Activated T-cell treated with anti-CD3 and anti-CD28 coated beads for 24 hours (primary cell): ENCODE measurements at places on chromosomes 2 and 18.

GRCh38 chr2:8648441-8649213, 33.2 kb upstream of the ID2 start:
- DNase-seq, result no peak

- no peak for DNase-seq
These were observed 4.9 kb upstream of the IL1B start for GRCh38 chr2:112841295-112842044.

DNA sequence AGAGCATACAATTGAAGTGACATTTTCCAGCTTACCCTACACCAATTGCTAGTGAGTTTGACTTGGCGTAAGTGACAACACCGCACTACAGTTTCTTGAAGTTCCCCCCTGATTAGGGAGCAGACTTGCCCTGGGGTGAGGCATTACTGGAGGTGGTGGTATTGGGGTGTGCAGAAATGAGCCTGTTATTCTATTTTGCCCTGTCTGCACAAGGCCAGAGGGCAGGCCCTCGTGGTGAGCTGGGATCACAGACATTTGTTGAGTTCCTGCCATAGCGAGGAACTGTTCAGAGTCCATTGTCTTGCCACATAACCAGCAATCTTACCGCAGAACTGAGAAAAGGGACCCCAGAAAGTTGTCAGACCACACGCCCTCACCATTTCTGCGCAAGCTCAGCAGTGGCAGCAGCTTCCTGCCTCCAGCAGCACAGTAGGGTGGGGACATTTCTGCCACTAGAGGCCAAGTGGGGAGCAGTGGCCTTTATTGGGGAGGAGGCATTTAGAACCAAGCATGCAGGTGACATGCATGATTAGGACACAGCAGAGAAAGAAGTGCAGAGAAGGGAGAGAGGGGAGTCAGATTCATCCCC, 103.6 kb upstream of the BCL2L11 start:
- DNase-seq, result no peak

GRCh38 chr2:179137200-179137759, 87.3 kb upstream of the CCDC141 start:
- DNase-seq, result no peak

DNA sequence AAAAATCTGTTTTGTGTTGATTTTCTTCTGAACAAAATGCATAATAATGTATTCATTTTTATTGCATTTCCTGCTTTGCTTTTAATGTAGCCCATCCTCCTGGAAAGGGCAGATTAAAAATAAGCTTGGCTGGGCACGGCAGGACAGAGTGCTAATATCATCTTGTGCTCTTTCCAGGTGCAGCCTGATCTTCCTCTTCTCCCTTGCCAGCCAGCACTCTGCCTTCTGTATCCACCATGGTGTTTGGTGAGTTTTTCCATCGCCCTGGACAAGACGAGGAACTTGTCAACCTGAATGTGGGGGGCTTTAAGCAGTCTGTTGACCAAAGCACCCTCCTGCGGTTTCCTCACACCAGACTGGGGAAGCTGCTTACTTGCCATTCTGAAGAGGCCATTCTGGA, 52.3 kb downstream of the KCNS3 start:
- DNase-seq, result no peak

GRCh38 chr2:215764441-215765048, 248.8 kb downstream of the MREG start:
- no peak for DNase-seq

GRCh38 chr2:25402477-25402876, 60.8 kb upstream of the DNMT3A start:
- DNase-seq, result no peak

- no peak for DNase-seq
These were observed 114.1 kb downstream of the EPB41L3 start for GRCh38 chr18:5429681-5430080.

DNA sequence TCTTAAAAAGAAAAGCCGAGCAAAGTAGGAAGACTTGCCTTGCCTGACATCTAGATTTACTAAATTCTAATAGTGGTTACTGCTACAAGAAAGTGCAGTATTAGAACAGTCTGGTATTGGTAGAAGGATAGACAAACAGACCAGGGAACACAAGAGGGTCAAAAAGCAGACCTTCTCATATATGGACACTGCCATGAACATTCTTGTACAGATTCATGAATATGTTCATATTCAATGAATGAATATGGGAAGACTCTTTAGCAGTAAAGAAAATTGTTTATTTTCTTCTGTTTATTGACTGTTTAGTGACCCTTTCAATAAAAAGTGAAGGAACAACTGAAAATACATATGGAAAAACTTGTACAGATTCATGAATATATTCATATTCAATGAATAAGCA, 37.6 kb downstream of the DTNB start:
- DNase-seq, result no peak

DNA sequence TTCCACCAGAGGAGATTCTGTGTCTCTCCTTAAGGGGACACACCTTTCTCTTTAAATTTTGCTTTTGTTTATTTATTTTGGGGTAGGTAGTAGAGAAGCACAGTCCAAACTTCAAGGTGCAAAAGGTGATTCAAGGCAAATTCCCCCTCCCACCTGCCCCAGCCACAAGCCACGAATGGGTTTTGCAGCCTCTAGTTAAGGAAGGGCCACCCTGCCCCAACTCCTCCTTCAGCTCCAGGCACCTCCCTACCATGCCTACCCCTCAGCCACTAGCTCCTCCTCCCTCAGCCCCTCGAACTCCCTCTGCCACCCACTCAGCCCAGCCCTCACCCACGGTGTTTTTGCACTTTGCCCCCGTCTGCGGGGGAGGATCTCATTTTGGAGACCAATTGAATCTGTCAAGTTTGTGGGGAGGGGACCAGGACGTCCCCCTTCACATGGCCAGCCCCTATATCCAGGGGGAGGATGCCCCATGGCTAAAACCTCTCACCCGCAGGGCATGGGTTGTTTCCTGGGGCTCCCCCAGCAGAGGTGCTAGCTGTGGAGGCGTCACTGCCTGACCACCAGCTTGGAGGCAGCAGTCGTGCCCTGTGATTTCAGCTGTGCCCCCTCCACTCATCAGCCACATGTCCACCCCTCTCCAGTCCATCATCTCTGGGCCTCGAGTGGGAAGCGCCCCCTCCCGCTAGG, 4.5 kb downstream of the HAAO start:
- DNase-seq, result no peak

GRCh38 chr2:96102596-96103186, 13.7 kb downstream of the ADRA2B start:
- no peak for DNase-seq

DNA sequence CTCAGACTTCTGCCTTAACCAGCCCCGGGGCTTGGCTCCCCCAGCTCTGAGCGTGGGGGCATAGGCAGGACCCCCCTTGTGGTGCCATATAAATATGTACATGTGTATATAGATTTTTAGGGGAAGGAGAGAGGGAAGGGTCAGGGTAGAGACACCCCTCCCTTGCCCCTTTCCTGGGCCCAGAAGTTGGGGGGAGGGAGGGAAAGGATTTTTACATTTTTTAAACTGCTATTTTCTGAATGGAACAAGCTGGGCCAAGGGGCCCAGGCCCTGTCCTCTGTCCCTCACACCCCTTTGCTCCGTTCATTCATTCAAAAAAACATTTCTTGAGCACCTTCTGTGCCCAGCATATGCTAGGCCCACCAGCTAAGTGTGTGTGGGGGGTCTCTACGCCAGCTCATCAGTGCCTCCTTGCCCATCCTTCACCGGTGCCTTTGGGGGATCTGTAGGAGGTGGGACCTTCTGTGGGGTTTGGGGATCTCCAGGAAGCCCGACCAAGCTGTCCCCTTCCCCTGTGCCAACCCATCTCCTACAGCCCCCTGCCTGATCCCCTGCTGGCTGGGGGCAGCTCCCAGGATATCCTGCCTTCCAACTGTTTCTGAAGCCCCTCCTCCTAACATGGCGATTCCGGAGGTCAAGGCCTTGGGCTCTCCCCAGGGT, 5.5 kb downstream of the CTDSP1 start:
- DNase-seq, result no peak

DNA sequence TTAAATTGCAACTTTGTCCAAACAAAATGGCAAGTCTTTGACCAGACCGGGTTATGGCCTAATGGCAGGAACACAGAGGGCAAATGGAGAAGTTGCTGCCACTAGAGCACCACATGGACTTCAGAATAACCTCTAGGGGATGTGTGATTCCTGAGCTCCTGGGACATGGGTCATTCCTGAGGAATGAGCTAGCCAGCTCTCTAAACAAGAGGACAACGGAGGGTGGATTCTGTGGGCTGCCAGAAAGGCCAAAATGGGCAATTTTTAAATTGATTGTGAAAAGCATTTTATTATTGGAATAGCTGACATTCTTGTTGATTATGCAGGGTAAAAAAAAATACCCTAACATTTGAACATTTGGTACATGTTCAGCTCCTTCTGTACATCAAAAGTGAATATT, 109.8 kb upstream of the FZD5 start:
- no peak for DNase-seq

DNA sequence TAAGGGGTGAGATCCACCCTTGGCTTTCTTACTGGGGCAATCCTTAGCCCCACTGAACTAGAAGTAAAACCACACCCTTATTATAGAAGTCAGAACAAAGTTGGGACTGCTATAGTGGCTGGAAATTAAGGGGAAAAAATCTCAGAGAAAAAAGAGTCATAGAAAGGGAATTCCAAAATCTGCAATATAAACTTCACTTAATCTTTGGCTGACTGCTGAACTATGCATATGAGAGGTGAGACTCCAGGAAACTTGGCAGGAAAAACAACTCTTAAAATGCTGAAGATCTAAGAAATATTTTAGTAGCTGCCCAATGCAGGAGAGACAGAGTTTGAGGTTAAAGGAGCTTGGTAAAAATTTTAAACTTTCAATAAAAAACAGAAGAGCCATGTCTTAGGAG, 201.8 kb upstream of the FN1 start:
- DNase-seq, result no peak

DNA sequence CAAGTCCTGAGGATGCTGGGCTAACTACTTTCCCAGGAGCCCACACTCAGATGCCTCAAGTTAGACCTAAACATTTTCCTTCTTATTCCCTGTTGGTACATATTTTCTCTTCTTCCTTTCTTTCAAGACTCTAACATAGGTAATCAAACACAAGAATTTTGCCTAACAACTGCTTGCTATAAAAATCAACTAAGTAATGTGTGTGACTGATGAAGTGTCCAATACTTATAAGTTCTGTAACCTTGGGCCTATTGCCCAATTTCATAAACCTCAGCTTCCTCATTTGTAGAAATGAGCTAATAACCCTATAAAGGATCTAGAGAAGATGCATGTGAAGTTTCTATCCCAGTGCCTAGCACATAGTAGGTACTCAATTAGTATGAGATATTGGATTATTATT, 31.6 kb upstream of the PIK3C3 start:
- DNase-seq, result no peak

DNA sequence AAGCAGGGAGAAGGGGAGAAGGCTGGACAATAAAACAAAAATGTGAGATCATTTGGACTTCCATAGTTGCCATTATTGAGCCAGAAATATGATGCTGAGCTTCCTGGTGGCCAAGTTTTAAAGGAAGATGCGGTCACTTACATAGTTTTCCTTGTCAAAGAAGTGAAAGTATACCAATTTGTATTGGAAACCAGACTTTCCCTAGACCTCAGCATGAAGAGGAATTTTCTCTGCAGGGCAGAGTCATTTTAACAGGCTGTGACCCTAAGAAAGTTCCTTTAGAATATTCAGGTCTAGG, 111.0 kb downstream of the GATA6 start:
- DNase-seq, result no peak

DNA sequence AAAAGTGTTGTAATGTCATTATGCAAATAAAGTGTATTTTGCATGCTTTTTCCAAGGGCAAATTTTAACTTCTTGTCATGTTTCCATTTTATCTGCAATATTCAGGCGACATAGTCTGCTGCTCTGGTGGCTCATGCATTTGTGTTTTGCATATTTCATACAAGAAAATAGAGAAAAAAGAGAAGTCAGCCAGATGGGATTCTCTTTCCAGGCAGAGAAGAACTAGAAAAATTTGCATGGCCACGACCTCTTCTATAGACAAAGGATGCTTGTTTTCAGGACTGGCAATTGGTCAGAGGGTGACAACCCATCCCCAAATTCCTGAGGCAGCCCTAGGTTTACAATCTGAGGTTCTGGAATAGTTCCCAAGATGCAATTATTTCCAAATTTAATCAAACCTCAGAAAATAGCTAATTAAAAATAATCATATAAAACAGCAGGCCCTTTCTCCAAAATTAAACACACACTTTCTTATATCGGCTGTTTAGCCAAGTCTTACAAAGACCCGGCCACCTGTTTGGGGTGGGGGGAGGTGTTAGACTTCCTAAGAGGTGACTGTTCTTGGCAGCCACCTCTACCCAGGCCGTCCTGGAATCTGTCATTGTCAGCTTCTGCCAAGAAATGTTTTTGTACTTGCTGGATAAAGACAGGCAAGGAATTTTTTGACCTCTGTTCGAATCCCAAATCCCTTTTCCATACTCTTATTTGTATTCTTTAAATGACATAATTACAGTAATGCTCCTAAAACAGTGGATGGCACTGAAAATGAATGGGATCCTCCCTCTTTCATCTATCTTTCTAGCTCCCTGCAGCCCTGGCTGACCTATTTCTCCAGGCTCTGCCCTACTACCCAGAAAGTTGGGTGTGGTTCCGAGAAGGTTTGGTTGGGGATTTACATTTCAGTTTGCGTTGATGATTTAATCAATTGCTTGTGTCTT, 20.8 kb upstream of the SOS1 start:
- DNase-seq, result no peak

DNA sequence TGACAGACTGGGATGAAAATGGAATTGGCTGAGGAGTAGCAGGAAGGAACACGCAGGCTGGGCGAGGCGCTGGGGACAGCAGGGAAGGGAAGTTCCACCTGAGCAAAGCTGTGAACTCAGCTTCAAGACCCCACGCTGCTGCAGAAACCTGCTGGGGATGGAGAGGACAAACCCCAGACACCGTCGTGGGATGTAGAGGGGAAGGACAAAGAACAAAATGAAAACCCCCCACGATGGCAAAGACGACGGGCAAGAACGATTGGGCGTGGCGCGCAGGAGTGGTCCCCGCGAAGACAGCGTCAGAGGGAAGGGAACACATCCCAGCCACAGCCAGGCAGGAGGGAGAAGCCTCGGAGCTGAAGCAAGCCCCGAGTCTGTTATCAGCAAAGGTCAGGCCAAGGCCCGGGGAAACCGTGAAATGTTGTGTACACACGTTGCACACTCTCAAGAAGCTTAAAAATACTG, 222.9 kb downstream of the NDUFA10 start:
- DNase-seq, result no peak

DNA sequence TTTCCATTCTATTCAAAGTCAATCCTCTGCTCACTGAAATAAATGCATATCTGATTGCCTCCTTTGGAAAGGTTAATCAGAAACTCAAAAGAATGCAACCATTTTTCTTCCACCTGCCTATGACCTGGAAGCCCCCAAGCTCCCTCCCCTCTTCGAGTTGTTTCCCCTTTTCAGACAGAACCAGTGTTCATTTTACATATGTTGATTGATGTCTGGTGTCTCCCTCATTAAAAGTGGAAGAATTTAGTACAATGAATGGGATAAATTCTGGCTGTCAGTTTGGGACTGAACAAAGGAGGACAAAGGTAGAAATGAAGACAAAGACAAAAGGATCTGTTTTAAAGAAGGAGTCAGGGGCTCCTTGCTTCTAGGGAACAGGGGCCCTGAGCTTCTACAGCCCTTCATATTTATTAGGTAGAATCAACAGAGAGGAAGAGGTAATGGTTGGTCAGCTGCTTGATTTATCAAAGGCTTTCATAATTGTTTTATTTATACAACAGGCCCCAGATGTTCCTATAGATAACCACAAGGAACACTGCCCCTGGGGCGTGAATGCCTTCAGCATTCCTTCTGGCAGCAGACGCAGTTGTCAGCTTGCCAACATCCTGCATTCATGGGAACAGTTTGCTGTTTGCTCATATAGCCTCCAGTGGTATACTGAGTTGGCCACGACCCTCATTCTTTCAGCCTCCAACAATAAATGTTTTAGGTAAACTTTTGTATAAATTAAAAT, 949.8 kb upstream of the LRATD1 start:
- DNase-seq, result no peak
